T47D (cell line): ENCODE measurements at places on chromosomes 5 and 9.

DNA sequence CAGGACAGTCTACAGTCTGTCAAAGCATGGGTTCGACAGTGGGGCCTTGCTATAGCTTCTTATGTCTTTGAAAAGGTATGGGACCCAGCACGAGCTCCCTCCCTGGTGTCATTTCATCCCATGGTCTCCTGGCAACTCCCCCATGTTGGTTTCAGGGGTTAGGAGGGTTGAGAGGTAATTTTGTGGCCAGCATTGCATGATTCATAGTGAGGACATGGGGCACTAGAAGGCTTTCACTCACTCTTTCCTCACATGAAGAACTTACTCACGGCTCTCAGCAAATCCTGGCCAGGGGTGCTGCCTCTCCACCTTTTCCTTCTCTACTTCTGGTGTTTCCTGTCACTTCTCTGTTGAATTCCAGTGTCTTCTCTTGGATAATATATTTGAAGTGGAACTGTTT is 134.7 kb upstream of the TNPO1 start:
- no peak for DNase-seq

- no peak for DNase-seq
Observed at GRCh38 chr5:27773166-27773565, 734.8 kb upstream of the CDH9 start.

GRCh38 chr5:132301344-132302271 is 7.4 kb downstream of the SLC22A4 start:
- no peak for DNase-seq

GRCh38 chr5:29414681-29415080 is 1778.8 kb upstream of the CDH6 start:
- DNase-seq = no peak

- DNase-seq = no peak
Observed at GRCh38 chr9:135879619-135880018, 27.7 kb downstream of the CAMSAP1 start.

- peak; percentile 84 for DNase-seq
Observed at GRCh38 chr5:135857630-135858311, 23.3 kb downstream of the SLC25A48 start.

GRCh38 chr5:138022912-138023311 is 10.0 kb downstream of the FAM13B start:
- DNase-seq = no peak

DNA sequence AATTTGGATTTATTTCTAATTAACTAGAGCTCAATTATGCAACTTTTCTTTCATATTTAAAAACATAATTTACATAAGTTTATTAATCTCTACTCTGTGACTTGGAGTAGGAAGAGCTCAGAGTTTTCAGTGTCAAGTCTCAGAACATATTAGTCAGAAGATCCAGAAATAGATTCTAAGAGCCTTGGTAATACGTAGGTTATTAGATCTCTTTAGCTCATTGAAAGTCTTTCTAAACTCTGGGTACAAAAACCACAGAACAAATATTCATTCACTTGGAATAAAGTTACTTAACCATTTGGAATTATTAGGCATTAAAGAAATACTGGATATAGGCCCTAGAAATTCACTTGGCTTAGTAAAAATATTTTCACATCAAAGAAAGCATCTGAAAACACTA is 26.3 kb upstream of the ISCA1 start:
- no peak for DNase-seq

- no peak for DNase-seq
Observed at GRCh38 chr5:90395005-90395404, 14.6 kb downstream of the CETN3 start.

DNA sequence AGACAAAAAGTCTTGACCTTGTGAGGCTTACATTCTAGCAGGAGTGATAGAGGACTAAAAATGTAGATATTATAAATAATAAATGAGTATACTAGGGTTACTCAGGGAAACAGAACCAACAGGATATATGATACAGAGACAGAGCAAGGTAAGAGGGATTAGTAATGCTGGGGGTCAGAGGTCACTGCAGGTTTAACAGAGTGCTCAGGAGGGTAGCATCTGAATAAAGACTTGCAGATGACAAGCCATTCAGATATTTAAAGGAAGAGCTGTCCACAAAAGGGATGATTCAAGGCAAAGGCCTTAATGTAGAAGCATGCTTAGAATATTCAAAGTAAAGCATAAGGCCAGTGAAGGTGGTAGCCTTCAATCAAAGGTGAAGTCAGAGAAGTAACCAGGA is 65.6 kb upstream of the SEMA6A start:
- no peak for DNase-seq

DNA sequence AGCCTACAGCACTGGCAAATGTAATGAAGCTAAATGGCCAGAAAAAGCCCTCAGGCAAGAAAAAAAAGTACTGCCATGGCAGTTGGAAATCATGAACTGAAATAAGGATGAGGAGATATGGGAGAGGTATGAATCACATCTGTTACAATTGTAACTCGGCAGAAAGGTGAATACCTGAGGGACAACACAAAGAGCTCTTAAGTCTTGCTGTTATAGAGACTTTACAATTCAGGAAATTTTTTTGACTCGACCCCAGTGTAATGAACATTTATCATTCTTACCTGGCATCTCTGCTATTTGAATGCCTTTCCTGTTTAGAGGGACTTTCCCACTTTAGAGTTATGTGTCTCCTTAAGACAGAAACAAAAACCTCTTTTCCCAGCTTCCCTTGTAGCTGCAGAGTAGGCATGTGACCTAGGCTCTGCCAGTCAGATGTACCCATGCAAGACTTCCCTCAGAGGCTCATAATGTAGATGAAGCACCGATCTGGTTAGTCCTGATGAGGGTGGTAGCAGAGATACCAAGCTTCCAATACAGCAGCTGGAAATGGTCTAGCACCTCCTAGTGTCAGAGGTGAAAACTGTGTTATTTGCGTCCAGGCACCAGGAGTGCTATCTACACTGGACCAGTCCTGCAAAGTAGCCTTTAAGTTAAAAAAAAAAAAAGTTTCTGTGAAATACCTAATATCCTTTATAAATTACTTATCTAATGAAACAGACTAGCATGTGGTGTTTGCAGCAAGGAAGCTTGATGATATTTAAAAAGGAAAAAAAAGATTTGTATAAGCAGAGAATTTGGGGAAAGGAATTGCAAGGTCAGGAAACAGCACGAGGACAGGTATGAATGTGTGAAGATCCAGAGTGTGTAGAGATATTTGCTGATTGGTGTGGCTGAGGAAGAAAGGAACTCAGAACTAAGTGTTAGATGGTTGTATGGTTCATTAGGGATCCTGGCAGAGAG is 146.9 kb upstream of the SLC1A3 start:
- no peak for DNase-seq

DNA sequence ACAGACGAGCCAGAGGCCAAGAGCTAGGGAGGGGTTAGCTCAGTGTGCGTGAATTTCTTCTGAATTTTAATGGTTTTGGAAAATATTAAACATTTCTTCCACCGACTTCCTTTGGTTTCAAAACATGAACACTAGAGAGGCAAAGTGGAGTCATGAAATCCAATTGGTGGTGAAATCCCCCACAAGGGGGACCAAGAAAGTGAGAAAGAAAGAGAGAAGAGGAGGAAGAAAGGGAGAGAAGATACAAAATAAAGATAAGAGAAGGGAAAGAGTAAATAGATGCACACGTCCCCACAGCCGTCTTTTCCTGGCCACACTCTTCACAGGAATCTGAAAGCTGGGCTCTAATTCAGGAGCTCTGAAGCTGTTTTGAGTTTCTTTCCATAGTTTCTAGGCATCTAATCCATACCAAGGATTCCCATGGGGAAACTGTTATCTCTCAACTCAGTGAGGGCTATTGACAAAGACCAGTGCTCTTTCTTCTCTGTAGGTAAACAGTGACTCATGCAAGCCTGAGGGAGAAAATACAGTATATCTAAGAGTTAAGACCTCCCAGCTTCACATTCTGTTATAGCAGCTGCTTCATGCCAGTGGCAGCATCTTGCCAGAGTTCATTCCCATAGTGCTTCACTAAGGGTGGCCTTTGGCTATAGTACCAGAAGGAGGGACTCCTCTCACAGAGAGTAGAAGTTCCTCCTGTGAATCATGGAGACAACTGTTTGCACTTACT is 115.8 kb upstream of the LIFR start:
- no peak for DNase-seq

DNA sequence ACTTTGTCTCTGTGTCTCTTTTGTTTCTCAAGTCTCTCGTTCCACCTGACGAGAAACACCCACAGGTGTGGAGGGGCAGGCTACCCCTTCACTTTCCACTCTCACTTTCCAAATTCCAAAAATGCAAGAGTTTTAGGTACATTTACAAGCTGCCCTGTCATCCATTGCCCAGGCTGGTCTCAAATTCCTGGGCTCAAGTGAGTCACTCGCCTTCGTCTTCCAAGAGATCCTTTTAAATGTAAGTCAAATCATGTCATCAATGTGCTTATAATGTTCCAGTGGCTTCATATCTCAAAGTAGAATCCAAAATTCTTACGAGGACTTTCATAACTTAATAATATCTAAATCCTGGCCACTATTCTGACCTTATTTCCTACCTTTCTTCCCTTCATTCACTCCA is 20.4 kb upstream of the UGCG start:
- no peak for DNase-seq

- DNase-seq = peak; percentile 26
Observed at GRCh38 chr5:29697785-29698414, 1495.6 kb upstream of the CDH6 start.

DNA sequence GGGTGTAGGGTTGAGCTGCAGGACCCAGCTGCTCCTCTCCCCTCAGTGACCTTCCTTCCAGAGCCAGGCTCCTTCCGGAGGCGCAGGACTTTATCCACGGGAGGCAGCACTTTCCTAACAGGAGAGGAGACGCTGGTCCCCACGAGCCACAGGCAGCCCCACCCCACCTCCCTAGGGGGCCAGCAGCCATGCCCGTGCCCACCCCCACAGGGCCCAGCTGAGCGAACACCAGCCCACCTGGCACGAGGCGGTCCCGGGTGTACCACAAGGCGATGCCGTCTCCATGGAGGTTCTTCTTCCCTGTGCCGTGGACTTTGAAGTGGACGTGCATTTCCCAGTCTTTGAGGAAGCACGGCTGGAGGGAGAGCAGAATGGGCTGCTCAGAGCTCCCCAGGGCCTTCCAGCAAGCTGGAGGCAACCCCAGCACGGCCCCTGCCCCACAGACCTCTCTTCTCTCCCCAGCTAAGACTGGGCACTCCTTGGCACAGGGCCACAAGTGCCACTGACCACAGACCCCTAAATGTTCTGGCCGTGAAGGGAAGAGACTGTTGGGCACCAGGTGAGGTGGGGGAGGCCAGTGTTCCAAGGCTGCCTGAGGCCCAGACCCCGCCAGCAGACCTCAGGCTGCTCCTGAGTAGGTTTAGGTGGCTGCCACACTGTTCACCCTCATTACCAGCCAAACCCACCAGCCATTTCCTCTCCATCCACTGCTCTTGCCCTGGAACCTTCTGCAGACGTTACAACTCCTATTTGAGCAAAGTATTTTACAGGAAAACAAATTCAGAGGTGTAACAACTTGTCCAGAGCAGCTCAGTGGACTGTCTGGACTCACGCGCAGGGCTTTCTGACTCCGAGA is 13.0 kb downstream of the LMAN2 start:
- no peak for DNase-seq

DNA sequence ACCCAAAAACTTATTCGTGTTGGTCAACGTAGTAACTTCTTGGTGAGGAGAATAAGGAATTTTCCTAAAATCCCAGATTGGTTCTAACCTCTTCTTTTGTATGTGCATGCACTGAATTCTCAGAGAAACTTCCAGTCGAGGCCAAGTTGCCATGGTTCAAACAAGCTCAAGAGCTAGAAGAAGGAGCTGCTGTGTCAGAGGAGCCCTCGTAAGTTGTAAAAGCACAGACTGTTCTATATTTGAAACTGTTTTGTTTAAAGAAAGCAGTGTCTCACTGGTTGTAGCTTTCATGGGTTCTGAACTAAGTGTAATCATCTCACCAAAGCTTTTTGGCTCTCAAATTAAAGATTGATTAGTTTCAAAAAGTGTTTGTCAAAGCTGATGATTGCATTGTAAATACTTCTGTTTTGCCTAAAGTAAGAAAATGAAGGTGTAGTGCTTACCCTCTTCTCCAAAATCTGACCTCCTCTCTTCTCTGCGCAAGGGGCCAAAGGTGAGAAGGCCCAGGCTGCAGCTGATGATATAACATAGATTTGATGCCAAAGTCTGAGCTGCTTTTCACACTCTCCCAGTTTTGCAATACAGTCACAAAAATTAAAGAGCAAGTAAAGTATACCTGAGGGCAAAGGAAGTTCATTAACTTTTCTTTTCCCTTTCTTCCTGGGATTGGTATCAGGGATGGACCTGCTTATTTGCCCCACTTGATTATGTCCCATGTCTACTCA is 210.8 kb downstream of the ADAMTSL1 start:
- DNase-seq = no peak

DNA sequence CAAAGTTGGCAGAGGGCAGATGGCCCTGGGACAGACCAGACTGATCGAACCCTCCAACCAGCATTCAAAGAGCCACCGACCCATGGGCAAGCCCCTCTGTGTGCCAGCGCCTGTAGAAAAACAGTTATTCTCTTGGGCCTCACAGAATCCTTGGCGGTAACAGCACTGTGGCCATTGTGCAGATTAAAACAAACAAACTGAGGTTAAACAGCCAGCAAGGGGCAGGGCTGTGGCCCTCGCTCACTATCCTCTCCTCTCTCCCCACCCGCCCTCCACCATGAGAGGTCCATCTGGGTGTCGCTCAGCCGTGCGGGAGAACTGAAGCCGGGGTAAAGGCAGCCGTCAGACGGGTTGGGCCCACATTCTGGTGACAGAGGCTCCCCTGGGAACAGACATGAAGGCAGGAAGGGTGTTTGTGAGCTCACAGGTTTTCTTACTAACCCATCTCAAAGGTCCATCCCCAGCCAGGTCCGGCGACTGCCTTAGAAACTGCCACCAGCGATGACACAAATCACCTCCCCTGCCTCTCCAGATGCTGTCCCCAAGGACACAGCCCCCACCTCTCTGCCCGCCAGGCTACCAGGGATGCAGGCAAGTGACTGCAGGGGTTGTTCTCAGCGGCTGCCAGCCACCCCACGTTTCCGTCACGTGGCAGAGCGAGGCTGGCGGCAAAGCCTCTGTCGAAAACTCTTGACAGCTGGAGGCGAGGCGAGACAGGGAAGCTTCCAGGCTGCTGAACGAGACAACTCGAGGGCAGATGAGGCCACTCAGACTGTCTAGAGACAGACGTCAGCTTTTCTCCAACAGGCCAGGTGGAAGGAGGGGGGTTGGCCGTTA is 75.8 kb upstream of the SARDH start:
- no peak for DNase-seq

DNA sequence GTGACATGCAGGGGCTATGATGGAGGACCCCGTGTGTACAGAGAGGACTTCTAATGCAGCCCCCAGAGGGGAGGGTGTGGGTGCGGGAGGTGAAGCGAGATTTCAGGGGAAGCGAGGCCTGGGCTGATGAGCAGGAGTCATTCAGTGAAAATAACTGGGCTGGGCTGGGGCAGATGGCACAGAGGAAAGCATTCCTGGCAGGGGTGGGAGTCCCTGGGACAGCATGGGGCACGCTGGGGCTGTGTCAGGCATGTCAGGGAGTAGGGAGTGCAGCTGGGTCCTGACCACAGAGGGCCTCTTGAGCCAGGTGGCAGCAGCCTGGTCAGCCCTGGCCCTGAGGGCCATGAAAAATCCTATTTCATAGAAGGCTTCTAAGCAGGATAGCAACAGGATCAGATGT is 36.6 kb downstream of the COL15A1 start:
- no peak for DNase-seq

- no peak for DNase-seq
Observed at GRCh38 chr5:154780128-154780527, 25.0 kb downstream of the LARP1 start.
